Stimulated activated CD8-positive, alpha-beta memory T cell treated with anti-CD3 and anti-CD28 coated beads, Interleukin-4, amount 100 ng/mL, for 4 hours (primary cell): ENCODE measurements at places on chromosomes 4 and X.

DNA sequence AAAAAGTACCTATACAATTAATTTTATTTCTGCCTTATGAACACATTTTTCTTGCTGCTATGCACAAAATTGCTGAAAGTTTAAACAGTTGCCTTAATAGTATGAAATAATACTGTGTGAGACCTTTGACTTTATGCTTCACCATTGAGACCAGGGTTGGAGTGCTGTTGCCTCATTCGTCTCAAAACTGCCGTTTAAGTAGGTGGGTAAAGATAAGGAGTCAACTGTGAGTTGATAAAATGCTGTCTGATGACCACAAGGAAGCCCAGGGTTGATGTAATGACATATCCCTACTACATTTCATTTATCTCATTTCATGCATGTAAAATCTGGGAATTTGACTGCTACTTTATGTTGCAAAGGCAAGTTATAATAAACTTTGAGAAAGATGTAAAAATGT is 23.4 kb downstream of the STK26 start:
- DNase-seq: no peak

DNA sequence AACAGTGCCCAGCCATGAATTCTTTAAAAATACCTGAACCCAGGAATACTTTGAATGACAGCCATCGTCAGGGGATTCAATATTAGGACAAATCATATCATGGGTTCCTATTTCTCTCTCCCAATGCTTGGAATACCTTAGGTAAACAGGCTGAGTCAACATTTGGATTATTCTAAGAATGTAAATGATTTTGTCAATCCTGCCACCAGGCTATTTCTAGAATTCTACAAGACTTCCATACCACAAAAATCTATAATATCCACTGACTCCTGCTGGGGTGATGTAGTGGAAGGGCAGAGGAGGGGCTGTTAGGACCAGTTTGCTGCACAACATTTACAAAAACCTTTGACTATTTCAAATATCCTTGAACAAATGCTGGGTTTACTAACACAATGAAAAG is 65.2 kb downstream of the IGFBP7 start:
- no peak for DNase-seq

DNA sequence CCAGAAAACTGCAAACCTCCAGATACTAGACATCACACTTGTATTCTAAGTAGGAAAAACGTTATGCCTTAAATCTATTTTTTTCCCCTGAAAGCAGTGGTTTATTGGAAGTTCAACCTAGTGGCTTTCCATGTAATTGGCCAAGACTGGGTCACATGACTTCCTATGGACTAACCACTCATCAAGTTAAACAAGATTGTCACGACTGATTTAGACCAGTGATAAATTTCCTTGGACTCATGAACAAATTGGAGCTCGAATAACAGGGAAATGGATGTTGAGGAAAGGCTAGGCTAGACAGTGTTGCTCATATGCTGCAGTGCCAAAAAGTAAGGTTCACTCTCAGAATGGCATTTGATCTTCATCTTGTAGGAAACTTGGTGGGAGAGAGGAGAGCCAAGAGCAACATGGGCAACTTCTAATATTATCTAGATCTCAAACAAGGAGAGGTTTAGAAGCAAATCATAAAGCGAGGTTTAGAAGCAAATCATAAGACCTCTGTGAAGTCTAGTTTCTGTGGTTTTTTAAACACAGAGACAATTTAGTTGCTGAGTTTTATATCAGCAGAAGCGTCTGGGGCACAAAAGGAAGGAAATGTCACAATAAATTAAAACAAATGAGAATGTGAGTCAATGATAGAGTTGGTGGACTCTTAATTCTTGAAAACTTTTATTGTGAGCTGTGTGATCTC is 165.6 kb upstream of the BOD1L1 start:
- no peak for DNase-seq

- no peak for DNase-seq
These were observed 1822.2 kb downstream of the STIM2 start for GRCh38 chr4:28682847-28683246.

- no peak for DNase-seq
These were observed 7.2 kb upstream of the IL13RA1 start for GRCh38 chrX:118720058-118720707.

- DNase-seq: no peak
These were observed 210.4 kb downstream of the PAPSS1 start for GRCh38 chr4:107509615-107510014.

DNA sequence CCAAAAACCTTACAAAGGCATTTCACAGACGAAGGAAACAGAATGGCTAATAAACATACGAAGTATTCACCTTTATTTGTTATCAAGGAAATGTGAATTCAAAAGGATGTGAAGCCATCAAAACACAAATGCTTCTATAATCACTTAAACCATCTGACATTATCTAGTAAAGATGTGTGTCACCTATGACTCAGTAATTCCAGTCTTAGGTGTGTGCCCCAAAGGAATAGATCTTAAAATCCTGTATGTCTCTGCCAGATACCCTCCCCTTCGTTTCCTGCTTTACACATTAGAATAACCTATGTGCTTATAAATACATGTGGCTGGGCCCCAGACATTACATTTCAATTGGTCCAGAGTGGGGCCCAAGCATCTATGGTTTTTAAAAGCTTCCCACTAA is 41.8 kb upstream of the CEP135 start:
- no peak for DNase-seq

GRCh38 chr4:169283114-169283509 is 12.4 kb upstream of the SH3RF1 start:
- DNase-seq: no peak

DNA sequence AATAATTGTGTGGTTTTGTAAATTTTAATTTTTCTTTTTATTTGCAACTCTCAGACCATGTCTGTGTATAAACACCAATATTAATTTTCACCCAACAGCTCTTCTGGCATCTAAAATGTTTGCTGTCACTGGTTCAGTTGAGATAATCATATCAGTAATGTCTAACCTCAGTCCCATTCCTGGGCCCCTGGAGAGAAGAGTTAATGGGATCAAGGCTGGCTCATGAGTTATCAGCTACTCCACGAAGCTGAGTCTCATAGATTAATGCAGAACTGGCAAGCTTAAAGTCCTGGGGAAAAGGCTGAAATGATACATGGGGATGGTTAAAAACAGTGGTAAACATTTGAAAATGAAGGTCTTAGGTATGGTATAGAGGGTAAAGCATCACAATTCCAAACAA is 28.4 kb upstream of the TSPAN5 start:
- no peak for DNase-seq

GRCh38 chr4:145663194-145663593 is 16.8 kb upstream of the C4orf51 start:
- DNase-seq: no peak

- DNase-seq: no peak
These were observed 32.0 kb upstream of the COL25A1 start for GRCh38 chr4:109334129-109335105.

DNA sequence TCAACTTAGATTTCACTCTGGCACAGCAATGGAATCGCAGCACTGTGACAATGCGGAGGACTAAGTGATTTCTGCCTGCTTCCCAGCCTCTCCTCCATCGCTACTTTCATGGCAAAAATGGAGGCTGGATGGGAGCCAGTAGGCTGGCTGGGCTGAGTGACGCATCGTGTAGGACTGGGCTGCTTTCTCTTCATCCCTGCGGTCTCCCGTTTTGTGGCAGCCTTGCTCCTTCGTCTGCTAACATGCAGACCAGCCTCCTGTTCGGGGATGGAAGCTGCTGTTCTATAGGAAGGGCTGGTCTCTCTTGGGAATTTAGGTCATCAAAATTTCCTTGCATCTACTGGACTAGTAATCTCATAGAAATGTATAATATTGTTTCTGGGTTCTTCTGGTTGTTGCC is 15.8 kb upstream of the RGS12 start:
- DNase-seq: no peak

- no peak for DNase-seq
These were observed 44.6 kb downstream of the ARHGEF9 start for GRCh38 chrX:63740382-63740781.

- DNase-seq: no peak
These were observed 136.5 kb downstream of the KDM6A start for GRCh38 chrX:45009371-45010000.

DNA sequence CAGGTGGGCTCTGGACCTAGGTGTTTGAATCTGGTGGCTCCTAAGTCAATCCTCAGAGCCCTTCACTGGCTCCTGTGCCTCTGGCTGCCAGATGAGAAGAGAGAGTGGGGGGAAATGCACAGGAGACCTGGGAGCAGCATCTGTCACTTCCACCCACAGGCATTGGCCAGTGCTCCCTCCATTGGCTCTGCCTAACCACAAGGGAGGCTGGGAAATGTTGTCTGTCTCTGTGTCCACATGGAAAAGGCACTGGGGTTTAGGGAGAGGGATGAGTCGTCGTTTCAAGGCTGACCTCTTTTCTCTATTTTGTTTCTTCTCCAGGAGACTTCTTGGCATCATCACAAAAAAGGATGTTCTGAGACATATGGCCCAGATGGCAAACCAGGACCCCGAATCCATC is 76.4 kb downstream of the CLCN4 start:
- no peak for DNase-seq

- no peak for DNase-seq
These were observed 118.4 kb upstream of the ENPEP start for GRCh38 chr4:110357521-110357920.

GRCh38 chr4:39126256-39127095 is 55.9 kb upstream of the WDR19 start:
- no peak for DNase-seq

DNA sequence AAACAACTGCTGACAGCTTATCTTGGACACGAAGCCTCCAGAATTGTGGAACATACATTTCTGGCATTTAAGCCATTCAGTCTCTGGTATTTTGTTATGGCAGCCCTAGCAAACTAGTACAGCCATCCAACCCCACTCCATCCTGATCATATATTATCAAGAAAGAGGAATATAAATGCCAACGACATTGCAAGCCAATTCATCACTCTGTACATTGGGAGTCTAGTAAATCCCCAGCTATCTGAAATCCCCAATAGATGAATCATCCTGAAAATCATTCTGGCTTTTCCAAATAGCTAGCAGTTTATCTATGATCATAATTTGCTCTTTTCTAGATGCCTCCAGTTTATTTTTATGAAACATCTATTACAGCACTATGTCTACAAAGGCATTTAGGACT is 41.1 kb downstream of the FRMD7 start:
- no peak for DNase-seq

- DNase-seq: no peak
These were observed 142.6 kb upstream of the LEF1 start for GRCh38 chr4:108311313-108311712.

GRCh38 chr4:30756553-30756952 is 36.4 kb downstream of the PCDH7 start:
- DNase-seq: no peak

- DNase-seq: no peak
These were observed 17.1 kb upstream of the TADA2B start for GRCh38 chr4:7026107-7026506.

DNA sequence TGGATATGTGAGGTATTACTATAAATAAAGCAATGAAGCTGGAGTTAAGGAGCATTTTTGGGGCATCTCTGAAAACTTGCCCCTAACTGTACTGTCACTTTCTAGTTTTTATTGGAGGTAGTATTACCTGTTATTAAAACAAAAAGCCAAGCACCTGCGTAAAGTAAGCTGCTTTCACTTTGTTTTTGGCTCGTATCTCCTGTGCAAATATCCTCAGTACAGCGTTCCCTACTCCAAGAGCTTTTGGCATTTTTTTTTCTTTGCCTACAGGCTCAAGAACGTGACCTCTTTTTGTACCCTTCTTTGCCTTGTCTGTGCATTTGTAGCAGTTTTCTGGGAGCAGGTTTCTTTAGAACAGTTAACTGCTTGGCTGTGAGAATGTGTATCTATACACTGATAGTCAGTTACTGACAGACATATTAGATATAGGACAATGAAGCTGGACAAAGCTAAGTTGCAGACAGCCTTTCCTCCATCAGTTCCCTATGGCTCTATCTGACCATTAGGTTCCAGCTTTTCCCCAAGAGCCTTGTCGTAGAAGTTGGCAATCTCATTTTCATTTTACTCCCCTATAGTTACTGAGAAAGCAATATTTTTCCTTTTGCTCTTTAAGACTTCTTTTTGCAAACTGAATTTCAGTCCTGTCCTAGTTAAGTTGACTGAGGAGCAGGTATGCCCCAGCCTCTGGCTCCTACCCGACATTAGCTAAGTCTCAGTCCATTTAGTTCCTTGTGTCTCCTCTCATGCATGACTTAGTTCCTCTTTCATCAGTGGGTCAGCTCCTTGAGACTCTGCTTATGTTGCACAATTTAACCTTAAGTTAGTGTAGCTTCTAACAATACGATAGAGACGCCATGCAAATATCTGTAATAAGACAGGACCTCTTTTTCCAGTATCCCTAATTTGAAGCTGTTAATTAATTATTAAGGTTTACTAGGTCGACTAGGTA is 71.5 kb upstream of the HPRT1 start:
- no peak for DNase-seq

- no peak for DNase-seq
These were observed 54.4 kb upstream of the USP26 start for GRCh38 chrX:133151336-133151735.

- DNase-seq: no peak
These were observed 231.7 kb upstream of the PGRMC2 start for GRCh38 chr4:128519163-128519830.

DNA sequence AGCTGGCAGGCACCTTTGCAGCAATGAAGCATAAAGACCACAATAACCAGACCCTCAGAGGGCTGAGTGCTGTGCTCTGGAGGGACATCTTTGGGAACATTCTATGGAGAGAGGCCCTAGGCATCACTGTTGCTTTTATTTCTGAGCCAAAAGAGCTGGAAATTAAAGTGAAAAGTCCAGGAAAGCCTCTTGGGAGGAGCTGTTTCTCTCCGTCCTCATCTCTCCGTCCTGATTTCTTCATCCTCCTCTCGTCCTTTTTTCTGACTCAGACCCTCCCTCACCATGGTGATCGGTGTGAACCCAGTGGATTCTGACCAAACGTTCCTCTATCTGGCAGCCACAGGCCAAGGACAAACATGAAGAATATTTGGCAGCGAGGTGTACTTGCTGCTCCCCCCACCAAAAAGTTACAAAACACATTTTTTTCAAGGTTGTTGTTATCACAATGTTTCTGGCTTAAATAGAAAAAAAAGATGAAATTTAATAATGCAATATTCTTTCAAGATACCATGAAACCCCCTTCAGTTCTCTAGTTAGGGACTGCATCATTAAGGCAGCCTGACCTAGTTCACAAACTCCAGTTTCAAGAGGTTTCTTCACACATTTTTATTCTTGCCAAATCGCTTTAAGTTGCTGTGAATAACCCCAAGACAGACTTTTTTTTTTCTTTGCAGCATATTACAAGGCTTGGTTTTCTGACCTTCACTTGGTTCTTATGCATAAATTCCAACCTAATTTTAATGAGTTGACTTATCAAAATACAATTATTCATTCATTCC is 80.2 kb downstream of the SCD5 start:
- no peak for DNase-seq

GRCh38 chrX:19674041-19674789 is 158.9 kb upstream of the MAP3K15 start:
- DNase-seq: no peak

GRCh38 chr4:160034501-160034900 is 931.6 kb downstream of the RAPGEF2 start:
- DNase-seq: no peak
